ENCODE measurements at places on chromosomes 11 and 22.

DNA sequence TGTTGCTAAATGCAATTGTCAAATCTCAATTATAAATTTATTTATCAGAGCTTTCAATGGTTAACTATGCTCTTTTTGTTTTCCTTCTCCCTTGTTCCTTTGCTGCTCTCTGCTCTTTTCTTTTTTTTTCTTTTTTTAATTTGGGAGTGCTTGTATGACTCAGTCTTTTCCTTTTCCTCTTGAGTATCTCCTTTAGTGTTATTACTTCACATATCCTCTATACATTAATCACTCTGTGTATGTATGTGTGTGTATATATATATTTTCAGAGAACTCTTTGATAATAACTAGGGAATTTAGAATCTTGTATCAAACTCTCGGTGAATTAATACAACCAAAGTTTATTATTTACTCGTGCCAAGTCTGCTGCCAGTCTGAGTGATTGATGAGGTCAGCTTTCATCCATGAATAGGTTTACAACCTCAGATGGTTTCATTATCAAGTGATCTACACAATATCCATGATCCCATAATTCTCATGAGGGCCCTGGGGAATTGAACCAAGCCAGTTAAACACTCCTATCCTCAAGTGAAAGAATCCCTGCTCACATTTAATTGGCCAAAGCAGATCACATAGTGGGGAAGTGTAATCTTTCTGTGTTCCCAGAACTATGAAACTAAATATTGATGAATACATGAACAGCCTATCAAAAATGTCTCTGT lies 743.4 kb upstream of the CNTN5 start:
- peak; percentile 16 for DNase-seq

GRCh38 chr11:20840341-20840740 lies 171.0 kb downstream of the NELL1 start:
- DNase-seq, result peak; percentile 3

- DNase-seq, result no peak
These were observed 634.3 kb downstream of the BRD1 start for GRCh38 chr22:49193348-49193747.

DNA sequence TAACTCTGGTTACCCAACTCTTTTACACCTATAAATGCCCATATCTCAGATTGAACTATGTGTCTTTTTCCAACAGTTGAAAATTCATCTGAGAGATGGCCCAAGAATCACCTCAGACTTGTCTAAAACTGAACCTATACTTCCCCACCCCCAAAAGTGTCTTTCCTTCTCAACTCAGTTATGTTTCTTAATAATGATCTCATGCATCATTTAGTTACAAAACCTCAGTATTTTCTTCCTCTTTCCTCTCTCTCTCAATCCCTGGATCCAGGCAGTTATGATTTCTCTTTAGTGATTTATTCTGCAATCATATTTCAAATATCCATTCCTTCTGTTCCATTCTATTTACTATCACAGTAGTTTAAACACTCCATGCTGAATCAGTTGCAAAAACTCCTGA lies 32.3 kb upstream of the ADSL start:
- DNase-seq, result no peak

DNA sequence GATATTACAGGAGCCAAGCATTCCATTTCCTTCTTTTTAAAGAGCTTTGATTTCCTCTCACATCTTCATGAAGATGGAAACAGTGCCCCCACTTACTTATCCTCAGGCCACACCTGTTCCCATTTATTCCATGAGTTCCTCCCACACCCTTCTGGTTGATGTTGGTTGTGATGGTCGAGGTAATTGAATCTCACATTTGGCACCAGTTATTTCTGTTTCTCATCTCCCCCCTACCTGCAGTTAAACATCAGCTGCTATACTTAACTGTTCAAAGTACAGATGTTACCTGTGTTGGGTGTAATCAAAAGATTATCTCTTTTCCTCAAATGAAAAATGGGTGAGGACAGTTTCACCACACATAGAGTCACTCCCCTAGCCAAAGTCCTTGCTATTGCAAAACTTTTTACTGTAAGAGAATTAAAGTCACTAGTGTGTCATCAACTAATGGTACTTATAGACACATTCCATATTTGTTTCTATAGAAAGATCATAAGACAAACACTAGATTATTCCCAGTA lies 1.9 kb downstream of the TMEM45B start:
- DNase-seq, result no peak

- peak; percentile 87 for DNase-seq
These were observed 3.9 kb upstream of the BCL9L start for GRCh38 chr11:118929501-118930093.

All from M059J (cell line).